NCI-H1105 (cell line): ENCODE measurements at places on chromosomes 1 and 21.
A peak's percentile ranks its signal among the peaks of the same experiment; 100 is the strongest.

DNA sequence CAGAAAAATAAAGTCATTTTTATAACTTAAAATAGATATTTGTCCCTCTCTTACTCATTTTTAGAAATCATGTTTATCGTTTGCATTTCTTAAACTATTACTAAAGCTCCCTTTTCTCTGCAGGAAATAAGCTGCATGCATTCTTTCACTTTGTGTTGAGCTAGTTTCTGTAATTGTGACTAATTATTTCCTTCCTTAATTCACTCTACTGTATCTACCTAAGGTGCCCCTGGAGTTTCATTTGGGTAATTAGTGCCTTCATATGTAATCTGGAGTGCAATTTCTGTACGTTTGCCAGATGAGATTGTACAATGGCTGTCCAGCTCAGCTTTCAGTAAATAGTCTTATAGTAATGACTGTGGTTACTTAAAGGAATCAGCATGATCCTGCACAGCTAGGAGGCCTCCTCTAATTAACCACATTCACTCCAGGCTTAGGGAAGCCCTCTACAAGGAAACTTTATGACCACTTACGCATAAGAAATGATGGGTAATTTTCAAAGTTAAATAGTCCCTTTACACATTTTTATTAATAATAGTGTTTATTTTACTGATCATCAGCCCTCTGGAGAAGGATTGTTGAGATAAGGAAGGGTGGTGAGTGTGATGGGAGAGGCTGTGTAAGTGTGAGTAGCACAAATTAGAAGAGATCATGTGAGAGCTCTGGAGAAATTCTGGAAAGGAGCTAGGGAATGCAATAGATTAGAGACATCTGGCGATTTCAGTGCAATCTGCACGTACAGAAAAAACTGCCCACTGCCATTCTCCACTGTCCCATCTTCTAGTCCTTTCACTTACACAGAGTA, 86.8 kb downstream of the LRRC8C start:
- DNase-seq: peak; percentile 57

GRCh38 chr1:204562075-204562990, 46.1 kb downstream of the MDM4 start:
- no peak for DNase-seq

DNA sequence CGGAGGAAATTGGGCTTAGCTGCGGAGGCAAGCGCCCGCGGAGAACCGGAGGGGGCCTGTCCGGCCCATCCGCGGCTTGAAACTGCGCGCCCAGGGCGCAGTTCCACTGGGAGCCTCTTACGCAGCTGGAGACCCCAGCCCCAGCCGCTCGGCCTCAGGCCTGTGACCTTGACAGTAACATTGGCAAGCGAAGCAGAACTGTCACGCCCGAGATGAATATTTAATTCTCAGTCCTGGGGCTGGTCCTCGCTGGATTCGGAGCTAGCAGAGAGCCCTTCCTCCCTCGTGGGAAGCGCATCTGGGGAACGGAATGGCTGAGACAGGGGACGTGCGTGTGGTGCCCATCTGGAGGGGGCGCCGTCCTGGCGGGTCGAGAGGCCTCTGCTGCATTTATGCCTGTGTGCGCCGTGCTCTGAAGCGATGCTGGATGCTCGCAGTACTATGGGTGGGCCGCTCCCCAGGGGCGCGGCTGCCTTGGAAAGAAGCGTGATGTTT, 928 bp downstream of the SLC6A17 start:
- no peak for DNase-seq

GRCh38 chr1:235402457-235403200, 35.4 kb downstream of the TBCE start:
- DNase-seq: no peak

DNA sequence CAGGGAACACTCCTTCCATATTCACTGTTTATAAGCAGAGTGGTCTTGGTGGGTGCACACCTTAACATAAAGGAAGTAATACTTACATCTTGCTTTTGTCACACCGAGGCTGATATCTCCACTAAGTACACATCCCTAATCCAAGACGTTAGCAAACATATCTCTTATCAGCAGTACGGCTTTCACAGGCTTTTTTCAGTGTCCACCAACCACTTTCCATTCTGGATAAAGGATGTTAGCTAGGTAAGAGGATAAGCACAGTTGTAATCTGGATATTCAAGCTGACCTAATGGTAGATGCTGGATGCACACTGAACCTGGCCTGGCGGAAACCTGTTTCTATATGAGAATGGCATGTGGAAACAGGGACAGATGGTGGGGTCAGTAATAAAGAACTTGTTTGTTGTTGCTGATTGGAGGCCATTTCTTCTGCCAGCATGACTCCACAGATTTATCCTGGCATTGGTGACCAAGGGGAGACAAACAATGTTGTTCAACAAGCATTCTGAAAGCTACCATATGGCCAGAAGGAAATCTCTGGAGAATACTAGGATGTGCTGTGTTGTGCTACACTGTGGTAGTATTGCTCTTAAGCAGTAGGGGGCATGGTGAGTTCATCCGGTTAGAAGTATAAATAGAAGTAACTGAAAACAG, 416.4 kb downstream of the PTBP2 start:
- peak; percentile 59 for DNase-seq

DNA sequence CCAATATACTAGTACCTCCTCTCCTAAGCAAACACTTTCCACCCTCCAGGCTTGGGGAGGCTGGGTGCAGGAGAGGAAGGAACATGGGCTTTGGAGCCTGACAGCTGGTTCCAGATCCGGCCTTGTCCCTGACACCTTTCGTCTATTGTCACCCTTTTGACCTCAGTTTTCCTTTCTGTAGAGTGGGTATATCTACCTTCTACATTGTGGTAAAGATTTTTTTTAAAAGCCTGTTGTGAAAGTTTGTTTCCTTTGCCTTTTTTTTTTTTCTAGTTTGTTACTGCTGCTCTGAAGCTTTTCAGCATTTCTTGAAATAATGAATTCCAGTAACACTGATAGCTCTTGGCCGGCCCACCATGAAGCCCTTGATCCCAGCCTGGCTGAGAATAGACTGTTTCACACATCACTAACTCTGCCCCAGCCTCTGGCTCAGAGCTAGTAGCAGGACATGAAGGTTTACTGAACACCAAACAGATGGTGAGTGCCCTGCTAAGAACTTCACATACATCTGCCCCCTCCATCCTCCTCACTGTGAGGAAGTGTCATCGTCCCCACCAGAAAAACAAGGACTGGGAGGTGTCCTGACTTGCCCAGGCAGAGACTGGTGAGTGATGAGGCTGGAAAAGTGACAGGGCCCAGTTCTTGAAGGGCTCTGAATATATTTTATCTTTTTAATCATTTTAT, 33.0 kb upstream of the ID3 start:
- DNase-seq: peak; percentile 76

- DNase-seq: no peak
These were observed 13.0 kb upstream of the PEAR1 start for GRCh38 chr1:156880473-156880872.

DNA sequence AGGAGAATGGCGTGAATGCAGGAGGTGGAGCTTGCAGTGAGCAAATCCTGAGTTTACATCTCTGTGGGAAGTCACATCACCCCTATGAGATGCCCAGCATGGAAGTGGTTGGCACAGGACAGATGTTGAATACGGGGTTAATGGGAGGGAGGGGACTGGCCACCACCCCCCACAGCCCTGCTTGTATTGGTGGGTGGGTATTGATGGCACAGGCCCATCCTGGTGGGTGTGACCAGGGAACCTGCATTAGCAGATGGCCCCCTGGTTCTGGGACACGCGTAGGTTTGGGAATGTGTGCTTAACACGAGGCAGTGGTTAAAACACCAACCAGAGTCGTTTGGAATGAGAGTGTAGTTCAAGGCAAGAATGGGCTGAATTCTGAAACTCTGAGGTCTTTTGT, 117.9 kb downstream of the PRDM2 start:
- no peak for DNase-seq

- DNase-seq: no peak
These were observed 59.7 kb downstream of the CLIC6 start for GRCh38 chr21:34728479-34728878.

- DNase-seq: no peak
These were observed 25.1 kb upstream of the LSS start for GRCh38 chr21:46253610-46254124.

GRCh38 chr1:198860371-198860770, 221.5 kb downstream of the PTPRC start:
- no peak for DNase-seq

DNA sequence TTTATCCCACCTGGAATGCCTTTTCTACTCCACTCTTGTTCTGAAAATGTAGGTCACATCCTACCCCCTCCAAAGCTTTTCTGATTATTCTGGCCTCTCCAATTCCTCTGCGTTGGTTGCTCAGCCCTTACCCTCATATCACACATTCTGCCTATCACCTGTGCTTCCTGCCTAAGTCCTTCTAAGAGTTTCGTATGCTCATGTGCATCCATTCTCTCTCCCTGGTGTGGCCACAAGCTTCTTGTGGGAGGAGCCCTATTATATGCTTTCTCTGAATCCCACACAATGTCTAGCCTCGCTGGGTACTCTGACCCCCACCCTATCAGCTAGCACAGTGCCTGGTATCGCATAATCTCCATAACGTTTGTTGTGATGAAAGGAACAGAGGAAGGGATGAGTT, 54.2 kb downstream of the CD58 start:
- no peak for DNase-seq

- no peak for DNase-seq
These were observed 6.6 kb downstream of the PAPPA2 start for GRCh38 chr1:176469450-176470010.

DNA sequence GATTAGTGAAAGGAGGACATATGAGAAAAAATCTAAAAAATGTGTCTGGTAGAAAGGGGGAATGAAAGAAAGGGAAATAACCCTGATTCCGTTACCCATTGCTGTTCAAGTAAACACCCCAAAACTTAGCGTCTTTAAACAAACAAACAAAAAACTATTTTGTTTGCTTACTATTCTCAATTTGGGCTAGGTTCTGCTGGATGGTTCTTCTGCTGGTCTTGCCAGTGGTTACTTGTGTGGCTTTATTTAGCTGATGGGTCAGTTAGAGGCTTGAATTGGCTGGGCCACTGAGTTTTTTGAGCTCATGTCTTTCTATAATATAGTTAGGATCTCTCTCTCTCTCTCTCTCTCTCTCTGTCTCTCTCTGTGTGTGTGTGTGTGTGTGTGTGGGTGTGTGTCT, 112.1 kb downstream of the GRIK1 start:
- no peak for DNase-seq

- DNase-seq: no peak
These were observed 207.6 kb downstream of the S1PR1 start for GRCh38 chr1:101444381-101444780.

DNA sequence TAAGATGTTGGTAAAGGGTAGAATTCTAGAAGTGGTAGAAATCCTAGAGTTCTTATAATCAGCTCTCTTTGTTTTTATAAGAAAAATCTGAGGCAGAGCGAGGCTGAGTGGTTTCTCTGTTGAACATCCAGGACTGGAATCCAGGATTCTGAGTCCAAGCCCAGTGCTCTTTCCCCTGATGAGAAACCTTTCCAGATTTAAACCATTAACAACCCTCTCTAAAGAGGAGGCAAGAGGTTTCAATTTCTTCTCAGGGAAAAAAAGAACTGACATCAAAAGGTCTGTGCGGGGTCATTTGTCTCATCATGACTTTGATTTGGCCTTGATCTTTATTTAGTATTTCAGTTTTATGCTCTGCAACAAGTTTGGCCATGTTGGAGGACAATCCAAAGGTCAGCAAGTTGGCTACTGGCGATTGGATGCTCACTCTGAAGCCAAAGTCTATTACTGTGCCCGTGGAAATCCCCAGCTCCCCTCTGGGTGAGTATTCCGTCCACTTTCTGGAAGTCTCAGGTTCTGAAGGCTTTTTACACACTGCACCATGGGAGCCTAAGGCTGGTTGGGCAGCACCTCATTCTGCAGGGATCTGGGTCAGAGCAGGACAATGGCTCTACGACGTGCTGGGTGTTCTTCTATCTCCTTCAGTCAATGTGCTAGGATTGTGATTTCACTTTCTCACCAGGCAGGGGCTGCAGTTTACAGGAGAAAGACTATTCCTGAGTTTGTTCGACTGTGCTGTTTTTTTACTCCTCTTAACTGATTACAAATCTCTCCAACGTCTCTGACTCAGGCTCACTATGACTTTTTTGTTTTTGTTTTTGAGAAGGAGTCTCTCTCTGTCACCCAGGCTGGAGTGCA, 18.9 kb upstream of the CCT8 start:
- DNase-seq: no peak

DNA sequence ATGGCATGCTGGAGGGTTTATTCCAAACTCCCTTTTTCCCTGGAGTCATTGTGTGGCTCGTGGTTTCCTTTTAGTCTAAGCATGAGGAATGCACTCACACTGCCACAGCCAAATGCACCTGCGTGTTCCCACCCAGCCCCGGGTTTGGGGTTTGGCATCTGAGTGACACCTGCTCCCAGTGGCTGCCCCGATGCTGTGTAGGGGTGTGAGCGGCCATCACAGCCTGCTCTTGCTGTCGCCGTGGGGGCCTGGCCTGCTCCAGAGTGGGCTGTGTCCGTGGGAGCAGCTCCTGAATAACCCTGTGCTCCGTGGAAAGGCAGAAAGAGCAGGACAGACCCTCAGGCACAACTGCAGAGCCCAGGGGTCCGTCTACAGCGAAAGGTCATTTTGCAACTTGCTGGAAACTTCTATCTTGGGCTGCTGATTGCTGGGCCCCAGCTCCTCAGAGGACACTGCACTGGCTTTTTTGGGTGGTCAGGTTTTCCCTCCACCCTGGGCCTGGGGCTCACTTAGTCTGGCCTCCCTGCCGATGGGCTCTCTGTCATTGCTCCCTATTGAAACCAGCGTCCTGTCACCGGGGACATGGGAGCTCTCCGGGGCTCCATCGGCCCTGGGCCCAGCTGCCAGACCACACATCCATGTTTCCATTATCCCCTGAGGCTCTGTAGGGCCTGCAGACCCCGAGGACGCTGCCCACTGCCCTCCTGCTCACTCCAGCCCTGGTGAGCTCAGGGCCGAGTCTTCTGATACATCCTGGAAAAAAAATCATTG, 74.1 kb downstream of the AJAP1 start:
- no peak for DNase-seq

GRCh38 chr1:84289169-84289785, 12.2 kb upstream of the SAMD13 start:
- DNase-seq: no peak

DNA sequence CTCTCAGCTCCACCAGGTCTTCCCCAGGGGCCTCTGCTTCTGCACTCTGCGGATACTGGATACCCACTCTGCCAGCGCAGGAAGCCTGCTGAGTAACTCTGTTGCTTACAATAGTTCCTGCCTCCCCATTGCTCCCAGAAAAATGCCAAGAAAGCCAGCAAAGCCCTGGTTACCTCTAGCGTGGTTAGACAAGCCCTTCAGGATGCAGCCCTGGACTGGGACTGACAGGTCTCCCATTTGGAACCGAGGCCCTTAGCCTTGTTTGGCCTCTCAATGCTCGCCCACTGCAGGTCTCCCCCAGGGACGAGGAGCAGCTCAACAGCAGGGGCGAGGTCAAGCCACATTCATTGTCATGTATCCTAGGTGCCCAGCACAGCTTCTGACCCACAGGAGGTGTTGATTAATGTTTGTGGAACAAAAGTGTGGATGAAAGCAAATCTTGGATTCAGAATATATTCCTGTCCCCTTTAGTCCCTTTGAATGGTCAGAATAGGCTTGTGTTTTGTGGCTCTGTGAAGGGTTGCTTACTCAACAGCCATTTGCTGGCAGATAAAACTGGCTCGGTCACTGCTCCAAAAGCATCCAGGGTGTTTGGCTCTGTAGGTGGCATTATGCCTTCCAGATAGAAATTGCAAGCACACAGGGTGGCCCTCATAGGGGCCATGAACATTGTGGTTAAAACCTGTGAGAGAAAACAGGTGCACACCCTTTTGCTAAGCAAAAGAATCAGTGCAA, 58.9 kb downstream of the C1orf198 start:
- DNase-seq: no peak

GRCh38 chr1:46003315-46003714, 129.1 kb downstream of the PIK3R3 start:
- no peak for DNase-seq

GRCh38 chr1:164423136-164423535, 135.8 kb upstream of the PBX1 start:
- no peak for DNase-seq
